T-cell (primary cell): ENCODE measurements at places on chromosomes 6 and 20. TPM values are rescaled to one million over a fixed set of nuclear protein-coding genes. Genes with fewer than 3 reads are reported as not detected.
A peak's percentile ranks its signal among the peaks of the same experiment; 100 is the strongest.

- DNase-seq, result no peak
- no peak overlapping the region for H3K4me3 ChIP-seq
- H3K27ac ChIP-seq, result no peak overlapping the region
- H3K4me1 ChIP-seq, result no peaks in the 10 kb centered on the region
- no peaks in the 10 kb centered on the region for H3K36me3 ChIP-seq
These were observed 101.5 kb upstream of the SCP2D1 start for GRCh38 chr20:18712131-18712530.

GRCh38 chr6:113742342-113742741 lies 114.8 kb upstream of the MARCKS start:
- H3K36me3 ChIP-seq, result no peaks in the 10 kb centered on the region
- no peak for DNase-seq
- no peaks in the 10 kb centered on the region for H3K4me1 ChIP-seq
- no peak overlapping the region for H3K27ac ChIP-seq

- DNase-seq, result no peak
- H3K27me3 ChIP-seq, result no peaks in the 10 kb centered on the region
- no peaks in the 10 kb centered on the region for H3K4me1 ChIP-seq
- H3K4me3 ChIP-seq, result no peak overlapping the region
- H3K27ac ChIP-seq, result no peak overlapping the region
These were observed 10.8 kb upstream of the ECT2L start for GRCh38 chr6:138785079-138785478.

DNA sequence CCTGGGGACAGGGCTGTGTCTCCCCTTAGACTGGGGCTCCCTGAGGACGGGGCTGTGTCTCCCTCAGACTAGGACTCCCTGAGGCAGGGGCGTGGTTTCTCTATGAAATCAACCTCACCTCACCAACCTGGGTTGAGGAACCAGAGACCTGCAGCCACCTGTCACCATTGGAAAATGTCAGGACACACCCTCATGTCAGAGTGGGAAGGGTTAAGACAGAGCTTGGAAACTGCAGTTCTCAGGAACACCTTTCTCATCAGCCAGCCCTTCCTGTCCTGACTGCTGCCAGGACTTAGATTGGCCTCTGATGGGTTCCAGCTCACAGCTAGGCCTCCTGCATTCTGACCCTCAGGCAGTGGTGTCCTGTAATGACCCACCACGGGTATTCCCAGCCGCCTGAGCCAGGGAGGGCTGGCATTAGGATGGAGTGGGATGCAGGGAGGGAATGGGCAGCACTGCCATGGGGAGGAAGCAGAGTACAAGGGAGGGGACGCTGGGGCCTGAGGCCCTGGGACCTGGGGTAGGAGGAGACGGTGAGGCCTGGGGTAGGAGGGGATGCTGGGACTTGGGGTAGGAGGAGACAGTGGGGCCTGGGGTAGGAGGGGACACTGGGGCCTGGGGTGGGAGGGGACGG lies 76.3 kb downstream of the MRPL14 start:
- no peak overlapping the region for H3K27ac ChIP-seq
- no peaks in the 10 kb centered on the region for H3K4me1 ChIP-seq
- no peaks in the 10 kb centered on the region for H3K36me3 ChIP-seq
- peaks cover 28% of the 10 kb centered on the region for H3K27me3 ChIP-seq

DNA sequence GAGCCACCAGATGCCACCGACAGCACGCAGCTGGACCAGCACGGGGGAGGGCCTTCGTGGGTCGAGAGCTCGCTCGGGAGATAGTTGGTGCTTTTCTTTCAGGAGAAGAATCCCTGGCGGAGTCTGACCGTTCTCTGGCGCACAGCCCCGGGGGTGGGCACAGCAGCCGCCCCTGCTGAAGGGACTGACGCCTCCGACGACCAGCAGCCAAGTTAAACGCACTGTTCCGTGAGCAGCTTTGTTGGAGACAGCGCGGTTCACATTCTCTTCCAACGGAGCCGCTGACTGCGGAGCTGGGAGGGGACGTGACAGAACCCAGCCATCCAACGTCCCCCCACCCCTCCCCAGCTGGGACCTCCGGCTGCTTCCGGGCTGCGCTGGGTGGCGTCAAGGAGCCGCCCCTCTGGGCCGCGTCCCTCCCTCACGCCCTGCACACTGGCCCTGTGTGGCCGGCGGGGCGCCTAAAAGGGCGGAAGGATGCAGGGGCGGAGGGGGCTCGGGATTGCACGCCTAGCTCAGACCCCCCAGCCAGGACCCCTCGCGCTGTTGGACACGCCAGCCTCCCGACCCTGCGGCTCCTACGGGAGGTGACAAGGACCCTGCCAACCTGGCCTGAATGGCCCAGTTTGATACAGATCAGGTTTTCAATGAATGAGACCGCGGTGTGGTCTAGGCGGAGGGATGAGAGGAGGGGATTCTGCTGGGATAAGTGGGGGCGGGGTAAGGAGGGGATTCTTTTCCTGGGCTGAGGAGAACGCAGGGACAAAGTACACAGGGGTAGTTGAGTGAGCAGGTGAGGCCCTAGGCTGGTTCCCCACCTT lies 36.4 kb upstream of the KHDC1 start:
- H3K4me3 ChIP-seq, result peak overlapping the region; percentile 57
- H3K36me3 ChIP-seq, result no peaks in the 10 kb centered on the region

DNA sequence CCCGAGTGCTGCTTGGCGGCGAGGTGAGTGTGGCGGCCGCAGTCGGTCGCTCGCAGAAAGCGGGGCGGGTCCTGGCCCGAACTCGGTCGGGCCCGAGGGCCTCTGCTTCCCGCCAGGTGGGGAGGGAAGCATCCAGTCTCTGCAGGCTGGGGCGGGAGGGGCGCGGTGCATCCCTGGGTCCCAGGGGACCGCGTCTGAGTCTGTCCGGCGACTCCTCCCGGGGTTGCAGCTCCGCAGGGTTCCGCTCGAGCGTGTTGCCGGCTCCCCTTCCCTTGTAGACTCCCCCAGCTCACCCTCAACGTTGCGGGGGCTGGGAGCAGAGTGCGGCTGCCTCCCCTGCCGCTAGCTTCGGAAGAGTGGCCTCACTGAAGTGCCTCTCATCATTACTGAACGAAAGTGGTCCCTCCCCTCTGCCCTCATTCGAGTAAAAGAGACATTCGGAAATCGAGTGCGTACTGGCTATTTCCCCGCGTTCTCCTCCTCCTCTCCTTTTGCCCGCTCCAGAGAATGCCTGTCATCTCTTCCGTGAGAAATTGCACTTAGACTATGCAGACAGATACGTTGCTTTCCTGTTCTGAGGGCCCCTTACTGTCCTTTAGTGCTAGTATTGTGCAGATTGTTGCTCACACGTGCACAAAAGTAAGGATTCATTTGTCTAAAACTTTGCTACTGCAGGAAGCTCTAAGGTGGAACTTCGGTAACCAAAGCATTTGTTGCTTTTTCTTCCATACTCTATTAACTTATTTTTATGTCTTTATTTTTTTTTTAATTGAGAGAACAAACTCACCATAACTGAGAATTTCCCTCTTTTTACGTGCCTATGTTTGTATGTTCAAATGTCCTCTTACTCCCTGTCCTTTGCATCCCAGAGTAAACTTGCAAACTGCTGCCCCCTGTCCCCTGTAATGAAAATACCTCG lies 751 bp downstream of the MAP3K4 start:
- H3K4me1 ChIP-seq, result peaks cover 16% of the 10 kb centered on the region
- peak overlapping the region; percentile 88 for H3K27ac ChIP-seq
- DNase-seq, result peak; percentile 38
- H3K4me3 ChIP-seq, result peak overlapping the region; percentile 98
- H3K27me3 ChIP-seq, result no peaks in the 10 kb centered on the region
- no peaks in the 10 kb centered on the region for H3K36me3 ChIP-seq

DNA sequence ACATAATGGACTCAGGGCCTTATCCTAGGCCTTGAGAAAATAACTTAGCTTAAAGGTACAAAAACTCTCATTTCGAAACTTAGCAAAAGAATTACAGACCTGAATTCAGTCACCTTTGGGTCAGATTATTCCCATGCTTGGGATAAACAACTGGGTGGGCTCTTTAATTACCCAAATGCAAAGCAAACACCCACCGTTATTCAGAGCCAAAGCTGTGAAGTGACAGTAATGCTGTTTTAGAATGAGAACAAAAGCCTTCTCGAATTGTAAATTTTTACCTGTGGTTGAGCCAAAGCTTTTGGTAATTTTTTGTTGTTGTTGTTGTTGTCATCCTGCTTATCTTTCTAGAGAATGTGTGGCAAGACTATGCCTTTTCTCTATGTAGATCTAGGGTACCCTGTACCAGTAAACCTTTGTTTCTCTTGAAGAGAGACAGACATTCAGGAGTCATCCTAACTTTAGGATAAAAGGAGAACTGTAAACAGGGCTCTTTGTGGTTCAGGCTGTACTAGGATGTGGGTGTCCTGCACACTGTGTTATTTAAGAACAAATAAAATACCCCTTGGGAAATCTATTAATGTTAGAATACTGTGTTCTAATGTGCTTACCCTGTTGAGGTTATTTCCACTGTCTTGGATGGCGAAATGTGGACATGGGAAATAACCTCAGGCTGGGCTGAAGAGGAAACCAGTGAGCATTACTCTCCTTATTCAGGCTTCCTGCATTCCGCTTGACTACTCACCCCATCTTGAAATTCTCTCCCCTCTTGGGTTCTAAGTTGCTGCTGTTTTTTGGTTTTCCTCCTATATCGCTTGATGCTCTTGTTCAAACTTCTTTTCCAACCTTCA lies 480.7 kb downstream of the CD83 start:
- DNase-seq, result no peak
- no peaks in the 10 kb centered on the region for H3K27me3 ChIP-seq
- H3K4me3 ChIP-seq, result no peak overlapping the region

GRCh38 chr20:17357238-17357637 lies 130.4 kb downstream of the PCSK2 start:
- DNase-seq, result no peak
- H3K4me1 ChIP-seq, result no peaks in the 10 kb centered on the region
- no peaks in the 10 kb centered on the region for H3K27me3 ChIP-seq
- H3K4me3 ChIP-seq, result no peak overlapping the region
- no peak overlapping the region for H3K27ac ChIP-seq
- no peaks in the 10 kb centered on the region for H3K36me3 ChIP-seq

- H3K27ac ChIP-seq, result no peak overlapping the region
- no peak overlapping the region for H3K4me3 ChIP-seq
- no peaks in the 10 kb centered on the region for H3K27me3 ChIP-seq
- DNase-seq, result no peak
- H3K36me3 ChIP-seq, result no peaks in the 10 kb centered on the region
- H3K4me1 ChIP-seq, result no peaks in the 10 kb centered on the region
These were observed 28.1 kb upstream of the HLA-C start for GRCh38 chr6:31299947-31300346.

DNA sequence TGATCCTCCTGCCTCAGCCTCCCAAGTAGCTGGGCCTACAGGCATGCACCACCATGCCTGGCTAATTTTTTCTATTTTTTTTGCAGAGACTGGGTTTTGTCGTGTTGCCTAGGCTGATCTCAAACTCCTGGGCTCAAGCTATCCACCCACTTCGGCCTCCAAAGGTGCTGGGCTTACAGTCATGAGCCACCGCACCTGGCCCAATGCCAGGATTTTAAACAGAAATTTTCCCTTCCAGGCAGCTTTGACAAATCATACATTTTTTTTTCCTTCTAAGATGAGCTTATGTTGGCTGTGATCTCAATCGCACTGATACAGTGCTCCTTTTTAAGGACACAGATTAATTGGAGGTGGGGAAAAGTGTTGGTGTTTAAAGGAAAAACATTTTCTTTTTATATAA lies 73.2 kb upstream of the CD2AP start:
- no peak overlapping the region for H3K4me3 ChIP-seq
- no peaks in the 10 kb centered on the region for H3K27me3 ChIP-seq
- H3K27ac ChIP-seq, result no peak overlapping the region
- DNase-seq, result no peak
- H3K36me3 ChIP-seq, result no peaks in the 10 kb centered on the region
- H3K4me1 ChIP-seq, result no peaks in the 10 kb centered on the region

DNA sequence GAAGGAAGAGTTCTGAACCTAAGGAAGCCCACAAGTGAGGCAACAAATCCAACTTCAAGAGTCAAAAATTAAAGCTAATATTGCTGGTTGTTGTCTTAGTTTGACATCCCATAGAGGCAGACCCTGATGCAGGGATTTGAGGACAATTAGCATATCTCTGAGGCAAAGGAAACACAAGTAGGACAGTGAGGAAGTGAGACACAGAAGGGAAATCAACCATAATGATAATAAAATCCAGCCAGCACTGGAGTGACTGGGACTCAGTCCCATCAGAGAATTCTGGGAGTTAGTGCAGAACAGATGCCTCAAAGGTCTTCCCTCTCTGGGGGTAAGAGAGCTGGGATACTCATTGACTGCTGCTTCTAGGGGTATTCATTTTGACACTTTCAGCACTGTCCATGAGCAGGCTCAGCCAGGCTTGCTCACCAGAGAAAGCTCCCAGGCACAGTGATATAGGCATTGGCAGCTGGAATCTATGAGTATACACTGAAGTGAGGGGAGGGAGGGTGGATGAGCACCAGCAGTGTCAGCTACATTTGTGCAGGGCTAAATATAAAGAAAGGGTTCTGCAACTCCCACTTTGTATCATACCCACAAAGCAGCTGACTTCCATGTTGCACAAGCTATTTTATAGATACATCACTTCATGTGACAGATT lies 43.4 kb upstream of the SPTLC3 start:
- no peaks in the 10 kb centered on the region for H3K27me3 ChIP-seq
- H3K27ac ChIP-seq, result no peak overlapping the region
- no peaks in the 10 kb centered on the region for H3K36me3 ChIP-seq
- H3K4me3 ChIP-seq, result no peak overlapping the region
- no peaks in the 10 kb centered on the region for H3K4me1 ChIP-seq
- no peak for DNase-seq

DNA sequence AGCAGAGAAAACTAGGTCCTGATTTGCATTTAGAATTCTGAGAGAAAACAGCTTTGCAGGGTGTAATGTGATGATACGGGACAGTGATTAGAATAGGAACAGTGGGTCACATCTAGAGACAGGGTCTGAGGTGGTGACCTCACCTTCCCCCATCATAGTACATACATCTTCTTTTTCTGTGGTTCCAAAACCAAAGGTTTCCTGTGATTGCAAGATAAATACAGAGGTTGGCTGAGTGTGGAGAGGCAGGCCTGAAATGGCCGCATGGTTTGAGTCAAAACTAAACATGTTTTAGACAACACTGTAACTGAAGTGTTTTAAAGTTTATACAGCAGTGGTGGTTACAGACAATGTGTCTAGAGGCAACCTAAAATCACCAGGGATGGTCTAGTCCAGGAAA lies 10.4 kb upstream of the NT5DC1 start:
- no peak overlapping the region for H3K4me3 ChIP-seq
- DNase-seq, result no peak
- no peaks in the 10 kb centered on the region for H3K4me1 ChIP-seq
- no peaks in the 10 kb centered on the region for H3K36me3 ChIP-seq
- no peak overlapping the region for H3K27ac ChIP-seq

GRCh38 chr6:134937426-134937825 lies 12.5 kb downstream of the ALDH8A1 start:
- H3K36me3 ChIP-seq, result no peaks in the 10 kb centered on the region
- peaks cover 6% of the 10 kb centered on the region for H3K4me1 ChIP-seq
- no peak overlapping the region for H3K4me3 ChIP-seq
- H3K27ac ChIP-seq, result no peak overlapping the region
- DNase-seq, result no peak

Gene RAET1L
- not detected for total RNA-seq

Gene C20orf141
- total RNA-seq, result not detected

Gene MATN4
- total RNA-seq, result not detected

Gene PRKN
- 3.4 TPM for total RNA-seq

Gene GTF2H4
- total RNA-seq, result 33.3 TPM

Gene HSPA1L
- 4.1 TPM for total RNA-seq

Gene GNMT
- total RNA-seq, result 1.3 TPM

Gene UBD
- total RNA-seq, result not detected

Gene WASF1
- 0.85 TPM for total RNA-seq

Gene SLC35D3
- not detected for total RNA-seq
